ENCODE measurements at places on chromosomes 5 and 9. TPM values are rescaled to one million over a fixed set of nuclear protein-coding genes. Genes with fewer than 3 reads are reported as not detected.

DNA sequence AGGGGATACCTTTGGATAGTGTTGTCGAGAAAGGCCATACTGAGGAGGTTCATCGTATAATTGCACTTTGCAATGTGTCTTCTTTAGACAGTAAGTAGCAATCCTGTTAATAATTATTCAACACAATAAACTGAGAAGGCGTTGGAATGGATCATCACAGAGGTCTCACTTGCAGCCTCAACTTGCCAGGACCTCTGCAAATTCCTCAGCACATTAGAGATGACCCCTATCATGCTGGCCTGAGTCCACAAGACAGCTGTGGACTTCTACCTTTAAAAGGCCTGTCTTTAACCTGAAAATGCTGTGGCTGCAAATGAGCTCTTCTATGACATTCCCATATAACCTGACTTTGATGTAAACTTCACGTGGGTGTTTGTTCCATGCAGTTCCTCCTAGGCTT lies 14.1 kb downstream of the SH3TC2 start:
- no peak for DNase-seq

GRCh38 chr9:127770583-127770904 lies 7.9 kb downstream of the SH2D3C start:
- no peak for DNase-seq

DNA sequence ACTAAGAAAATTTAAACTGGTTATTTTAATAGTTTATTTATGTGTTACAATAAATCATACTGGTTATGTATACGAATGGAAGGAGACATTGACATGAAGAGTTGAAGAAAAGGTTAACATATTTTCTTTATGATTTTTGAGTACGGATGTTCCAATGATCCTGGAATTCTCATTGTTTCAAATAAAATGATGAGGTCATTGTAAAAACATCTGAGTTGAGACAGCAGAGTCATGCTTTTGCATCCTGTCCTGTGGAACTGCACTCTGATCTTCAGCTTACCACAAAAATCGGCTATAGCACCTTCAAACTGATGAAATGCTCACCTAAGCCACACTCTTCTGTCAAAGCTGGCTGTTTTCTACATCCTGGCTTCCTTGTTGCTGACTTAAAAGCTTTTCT lies 67.8 kb downstream of the PTCD2 start:
- no peak for DNase-seq

DNA sequence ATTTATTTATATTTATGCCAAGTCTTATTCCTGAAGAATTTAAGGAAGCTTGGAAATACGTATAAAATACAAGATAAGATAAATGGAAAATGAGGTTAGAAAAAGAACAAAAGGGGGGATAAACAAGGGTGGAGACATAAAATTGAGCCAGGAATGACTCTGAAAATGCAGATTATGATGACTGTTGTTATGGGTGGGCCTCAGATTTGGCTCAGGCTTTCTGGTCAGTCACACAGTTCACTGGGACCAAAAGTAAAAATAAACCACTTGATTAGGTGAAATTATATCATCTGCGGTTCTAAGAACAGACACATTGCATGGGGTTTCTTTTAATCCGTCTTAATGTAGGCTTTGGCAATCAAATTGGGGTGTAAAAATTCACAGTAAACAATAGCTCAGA lies 51.0 kb downstream of the OR1J1 start:
- no peak for DNase-seq

GRCh38 chr5:98982880-98983279 lies 54.1 kb upstream of the CHD1 start:
- no peak for DNase-seq

DNA sequence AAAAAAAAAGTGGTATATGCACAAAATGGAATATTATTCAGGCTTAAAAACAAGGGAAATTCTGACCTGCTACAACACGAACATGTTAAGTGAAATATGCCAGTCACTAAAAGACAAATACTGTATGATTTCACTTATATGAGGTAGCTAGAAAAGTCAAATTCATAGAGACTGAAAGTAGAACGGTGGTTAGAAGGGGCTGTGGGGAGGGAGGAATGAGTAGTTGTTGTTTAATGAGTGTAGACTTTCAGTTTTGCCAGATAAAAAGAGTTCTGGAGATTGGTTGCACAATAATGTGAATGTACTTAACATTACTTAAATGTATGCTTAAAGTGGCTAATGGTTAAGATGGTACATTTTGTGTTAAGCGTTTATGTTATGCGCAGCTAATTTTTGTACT lies 79.5 kb upstream of the IL12B start:
- no peak for DNase-seq

DNA sequence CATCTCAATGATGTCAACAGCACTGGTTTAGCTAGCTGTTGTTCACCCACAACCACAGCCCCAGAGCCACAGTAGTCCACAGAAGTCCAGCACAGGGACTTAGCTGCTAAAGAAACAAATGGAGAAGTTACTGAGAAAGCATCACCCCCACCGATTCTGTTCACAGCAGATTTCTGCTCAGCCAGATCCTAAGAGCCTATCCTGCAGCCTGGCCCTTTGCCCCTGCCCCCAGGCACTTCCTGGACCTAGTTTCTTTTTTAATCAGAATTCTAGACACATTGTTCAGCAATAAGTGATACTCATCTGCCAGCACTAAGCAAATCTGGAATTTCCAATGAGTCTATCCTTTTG lies 7.4 kb downstream of the B4GALT1 start:
- no peak for DNase-seq

DNA sequence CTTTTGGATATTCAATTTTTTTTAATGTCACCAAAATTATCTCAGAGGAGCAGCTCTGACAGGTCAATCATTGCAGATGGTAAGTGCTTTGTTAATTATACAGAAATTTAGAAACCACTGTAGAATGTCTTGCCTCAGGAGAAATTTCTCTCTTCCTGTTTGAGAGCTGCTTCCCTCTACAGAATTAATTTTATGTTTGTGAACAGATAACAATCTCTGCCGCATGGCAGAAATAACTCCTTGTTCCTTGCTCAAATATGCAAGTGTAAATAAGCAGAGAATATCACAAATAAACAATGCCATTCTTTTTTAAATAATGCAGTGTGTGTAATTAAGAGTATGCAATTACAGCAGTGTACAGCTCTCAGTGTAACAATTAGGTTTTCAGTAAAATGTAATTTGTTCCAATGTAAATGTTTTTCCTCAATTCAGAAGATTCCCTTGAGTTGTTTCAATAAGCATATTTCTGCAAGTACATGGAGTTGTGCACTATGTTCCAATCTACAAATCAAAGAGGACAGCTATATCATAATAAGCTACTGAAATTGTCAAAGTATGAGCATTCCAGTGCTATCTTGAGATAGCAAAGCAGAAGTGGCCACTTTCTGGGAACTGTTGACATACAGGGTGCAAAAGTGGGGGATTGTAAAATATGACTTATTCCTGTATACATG lies 1012.8 kb downstream of the MAT2B start:
- DNase-seq = no peak

DNA sequence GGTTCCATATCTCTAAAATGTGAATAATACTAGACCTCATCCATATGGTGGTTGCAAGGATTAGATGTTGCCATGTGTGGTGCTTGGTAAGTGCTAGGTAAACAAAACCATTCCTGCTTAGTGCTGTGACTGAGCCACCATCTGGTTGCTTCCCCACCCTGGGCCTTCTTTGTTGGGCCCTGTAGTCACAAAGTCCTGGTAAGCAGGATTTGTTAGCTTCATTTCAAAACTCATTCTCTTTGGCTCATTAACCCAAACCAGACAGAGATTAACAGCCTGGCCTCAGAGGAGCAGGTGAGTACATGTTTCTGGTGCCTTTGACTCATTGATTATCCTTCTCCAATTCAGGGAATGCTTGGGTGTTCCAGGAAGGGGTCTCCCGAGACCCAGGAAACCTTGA lies 240.2 kb downstream of the ARHGAP26 start:
- no peak for DNase-seq

ARHGEF28 gene
- total RNA-seq = 6.1 TPM

Data from HCT116 (cell line).